Activated naive CD8-positive, alpha-beta T cell treated with anti-CD3 and anti-CD28 coated beads, Interleukin-2, amount 10 ng/mL, durations not matched to agents 7 days and 5 days (primary cell): ENCODE measurements at places on chromosomes 4 and X. TPM values are rescaled to one million over a fixed set of nuclear protein-coding genes. Genes with fewer than 3 reads are reported as not detected.

The PABPC1L2A gene
- total RNA-seq: not detected

The CNOT6L gene
- 164 TPM for total RNA-seq

The SPANXA1 gene
- total RNA-seq: not detected

The RAB9B gene
- 0.33 TPM for total RNA-seq

The ATG4A gene
- total RNA-seq: 10.9 TPM

The HS3ST1 gene
- total RNA-seq: 0.06 TPM

The RIBC1 gene
- 1.4 TPM for total RNA-seq

The NWD2 gene
- total RNA-seq: not detected

- DNase-seq: no peak
Measured at GRCh38 chrX:14753441-14753840, 119.4 kb downstream of the FANCB start.

GRCh38 chrX:76420237-76420636 lies 7.3 kb upstream of the MAGEE1 start:
- no peak for DNase-seq

DNA sequence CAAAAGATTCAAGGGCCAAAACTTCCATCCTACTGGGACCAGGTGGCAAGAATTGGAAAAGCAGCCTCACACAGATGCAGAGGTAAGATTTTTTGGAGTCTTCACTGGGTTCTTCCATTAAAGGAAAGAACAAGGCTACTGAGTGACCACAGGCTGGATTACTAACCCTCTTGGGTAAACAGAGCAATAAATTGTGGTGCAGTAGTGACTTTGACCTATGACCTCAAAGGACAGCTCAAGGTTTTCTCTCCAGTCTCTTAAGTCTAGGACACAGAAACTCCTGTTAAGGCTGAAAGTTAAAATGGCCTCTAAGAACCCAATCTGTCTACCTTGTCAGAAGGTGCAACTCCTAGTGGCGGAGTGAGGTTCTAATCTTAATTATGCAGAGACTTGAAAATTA lies 464.9 kb downstream of the SMARCA1 start:
- no peak for DNase-seq

GRCh38 chrX:47145395-47146120 lies 537 bp downstream of the RBM10 start:
- no peak for DNase-seq

DNA sequence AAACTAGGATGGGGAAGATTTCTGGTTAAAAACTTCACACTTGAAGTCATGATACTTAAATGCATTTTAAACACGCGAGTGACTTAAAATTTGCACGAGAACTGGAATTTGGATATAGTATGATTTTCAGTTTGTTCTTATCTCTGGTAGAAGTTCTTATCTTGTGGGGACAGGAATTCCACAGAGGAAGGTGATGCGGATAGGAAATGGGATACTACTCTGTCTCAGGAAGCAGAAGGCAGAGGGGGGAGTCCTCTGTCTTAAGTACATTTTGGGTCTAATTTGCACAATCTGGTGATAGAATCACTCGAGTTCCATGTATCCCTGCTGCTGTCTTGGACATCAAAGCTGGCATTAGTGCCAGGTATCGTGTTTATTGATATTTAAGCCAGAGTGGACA lies 53.3 kb downstream of the TLL1 start:
- DNase-seq: no peak

- DNase-seq: no peak
Measured at GRCh38 chr4:55122235-55122634, 3.2 kb downstream of the KDR start.

- DNase-seq: no peak
Measured at GRCh38 chr4:177547985-177548384, 105.7 kb upstream of the AGA start.

- no peak for DNase-seq
Measured at GRCh38 chrX:130005089-130005807, 22.8 kb downstream of the BCORL1 start.

GRCh38 chrX:7711167-7711566 lies 131.8 kb upstream of the VCX start:
- DNase-seq: no peak

- no peak for DNase-seq
Measured at GRCh38 chrX:113390531-113390930, 549.9 kb upstream of the AMOT start.

GRCh38 chrX:54248309-54248708 lies 65.3 kb upstream of the FAM120C start:
- DNase-seq: no peak

GRCh38 chr4:26372525-26373172 lies 51.8 kb downstream of the RBPJ start:
- peak; percentile 35 for DNase-seq

- no peak for DNase-seq
Measured at GRCh38 chr4:106201373-106201772, 114.6 kb downstream of the TBCK start.

DNA sequence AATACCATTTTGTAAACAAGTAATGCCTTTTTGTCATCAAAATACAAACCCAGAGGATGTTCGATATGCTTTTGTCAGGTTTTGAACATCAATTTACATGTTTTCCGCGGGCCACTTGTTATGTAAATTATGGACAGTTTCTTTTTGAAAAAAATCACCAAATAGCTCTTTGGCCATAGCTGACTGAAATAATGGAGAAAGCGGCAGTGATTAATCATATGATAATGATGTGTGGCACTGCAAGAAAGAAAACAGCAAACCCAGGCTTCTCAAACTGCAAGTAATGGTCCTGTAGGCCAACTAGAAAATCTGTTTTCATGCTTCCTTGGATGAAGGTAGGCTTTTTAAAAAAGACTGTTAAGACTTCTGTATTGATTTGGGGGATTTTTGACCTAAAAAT lies 15.6 kb upstream of the SCML1 start:
- no peak for DNase-seq

DNA sequence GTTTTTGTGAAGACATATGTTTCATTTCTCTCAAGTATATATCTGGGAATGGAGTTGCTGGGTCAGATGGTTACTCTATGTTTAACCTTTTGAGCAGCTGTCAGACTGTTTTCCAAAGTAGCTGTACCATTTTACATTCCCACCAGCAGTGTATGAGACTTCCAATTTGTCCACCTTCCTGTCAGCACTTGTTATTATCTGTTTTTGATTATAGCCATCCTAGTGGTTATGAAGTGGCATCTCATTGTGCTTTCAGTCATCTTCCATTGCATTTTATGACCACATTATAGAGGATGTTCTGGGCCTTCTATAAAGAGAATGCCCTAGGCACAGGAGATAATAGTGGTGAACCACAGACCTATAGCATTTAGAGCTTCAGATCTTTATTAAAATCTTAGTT lies 39.2 kb downstream of the CLCN4 start:
- no peak for DNase-seq

GRCh38 chrX:114127411-114128025 lies 456.4 kb upstream of the HTR2C start:
- no peak for DNase-seq

DNA sequence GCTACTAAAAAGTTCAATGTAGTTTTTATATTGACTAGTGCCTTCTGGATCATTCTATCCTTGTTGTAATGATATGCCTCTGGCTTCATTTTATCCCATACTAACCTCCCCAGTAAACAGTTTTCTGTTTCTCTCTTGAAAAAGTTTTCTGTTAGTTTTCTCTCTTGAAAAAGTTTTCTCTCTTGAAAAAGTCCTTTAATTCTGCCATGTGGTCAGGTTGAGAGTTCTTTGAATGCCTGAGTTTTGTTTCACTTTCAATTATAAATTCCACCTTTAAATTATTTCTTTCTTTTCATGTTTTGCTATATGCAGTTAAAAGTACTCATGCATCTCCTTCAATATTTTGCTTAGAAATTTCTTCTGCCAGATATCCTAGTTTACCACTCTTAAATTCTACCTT lies 1139.6 kb downstream of the STPG2 start:
- no peak for DNase-seq

DNA sequence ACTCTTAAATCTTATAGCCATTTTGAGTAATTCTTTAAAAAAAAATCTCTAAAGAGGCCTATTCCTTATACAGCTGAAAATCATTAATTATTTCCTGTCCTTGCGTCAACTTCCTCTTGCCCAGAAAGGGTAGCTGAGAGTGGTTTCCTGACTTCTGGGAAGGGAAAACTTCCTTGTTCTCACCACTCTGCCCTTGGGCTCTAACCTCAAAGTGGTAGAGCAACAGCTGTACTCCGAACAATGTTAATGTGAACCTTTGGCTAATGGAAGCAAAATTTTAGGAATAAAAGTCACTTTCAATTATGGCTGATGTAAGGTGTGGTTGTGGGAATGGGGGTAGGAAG lies 15.3 kb downstream of the KLHL2 start:
- DNase-seq: no peak

DNA sequence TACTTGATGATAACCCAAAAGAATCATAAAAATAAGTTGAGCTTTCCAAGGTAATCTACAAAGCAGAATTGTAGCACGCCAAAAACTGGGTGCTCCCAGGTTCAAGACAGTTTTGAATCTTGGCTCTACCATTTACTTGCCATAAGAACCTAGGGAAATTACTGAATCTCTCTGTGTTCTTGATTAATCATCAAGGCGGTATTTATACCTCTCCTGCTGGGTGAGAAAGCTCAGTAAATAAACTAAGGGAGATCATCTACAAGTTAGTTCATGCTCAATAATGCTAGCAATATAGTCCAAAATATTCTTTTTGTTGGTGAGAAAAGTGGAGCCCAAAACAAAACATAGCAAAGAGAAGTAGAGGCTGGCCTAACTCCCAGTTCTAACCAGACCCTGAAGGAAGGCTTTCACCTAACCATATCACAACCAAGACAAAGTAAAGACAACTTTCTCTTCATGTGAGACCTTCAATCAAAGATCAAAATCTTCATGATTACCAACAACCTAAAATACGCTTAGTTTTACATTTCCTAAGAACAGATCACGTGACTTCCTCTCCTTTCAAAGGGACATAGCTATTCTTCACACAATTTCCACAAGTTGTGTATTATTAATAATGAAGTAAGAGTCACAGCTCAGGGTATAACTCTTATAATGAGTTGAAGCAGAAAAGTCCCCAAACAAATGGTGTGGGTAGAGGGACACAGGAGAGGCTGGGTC lies 34.4 kb downstream of the TNIP3 start:
- no peak for DNase-seq
